ENCODE measurements at places on chromosomes 1 and 21.

DNA sequence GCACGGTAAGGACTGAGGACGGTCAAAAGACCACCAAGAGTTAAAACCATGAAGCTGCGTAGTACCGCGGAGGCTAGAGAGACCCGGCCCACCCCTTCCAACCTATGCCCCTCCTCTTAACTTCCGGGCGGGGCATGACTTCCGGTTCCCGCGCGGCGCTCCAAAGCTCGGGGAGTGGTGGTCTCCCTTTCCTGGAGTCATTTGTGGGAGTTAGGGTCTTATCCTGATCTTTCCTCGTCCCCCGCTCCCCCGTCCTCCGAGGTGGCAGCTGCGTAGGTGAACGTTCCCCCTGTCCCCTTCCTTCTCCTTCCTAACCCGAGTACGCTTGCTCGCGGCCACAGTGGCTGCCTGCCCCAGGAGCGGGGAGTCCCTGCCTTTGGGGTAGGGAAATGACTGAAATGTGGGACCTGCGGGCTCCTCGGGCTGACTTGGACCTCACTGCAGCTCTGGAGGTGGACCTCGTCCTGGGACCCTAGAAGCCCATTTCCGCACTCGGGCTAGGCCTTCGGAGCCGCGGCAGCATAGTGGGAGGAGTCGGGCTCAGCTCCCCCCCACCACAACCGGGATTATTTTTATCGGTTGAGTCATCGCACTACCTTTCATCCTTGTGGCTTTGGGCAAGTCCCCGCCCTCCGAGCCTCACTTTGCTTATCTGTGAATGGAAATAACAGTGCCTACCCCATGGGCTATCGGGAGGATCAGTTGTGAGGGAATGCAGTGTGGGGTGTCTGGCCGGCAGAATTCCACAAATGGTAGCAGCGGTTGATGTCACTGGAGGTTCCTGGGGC lies 24.1 kb downstream of the CELA3A start:
- DNase-seq = peak; percentile 89

DNA sequence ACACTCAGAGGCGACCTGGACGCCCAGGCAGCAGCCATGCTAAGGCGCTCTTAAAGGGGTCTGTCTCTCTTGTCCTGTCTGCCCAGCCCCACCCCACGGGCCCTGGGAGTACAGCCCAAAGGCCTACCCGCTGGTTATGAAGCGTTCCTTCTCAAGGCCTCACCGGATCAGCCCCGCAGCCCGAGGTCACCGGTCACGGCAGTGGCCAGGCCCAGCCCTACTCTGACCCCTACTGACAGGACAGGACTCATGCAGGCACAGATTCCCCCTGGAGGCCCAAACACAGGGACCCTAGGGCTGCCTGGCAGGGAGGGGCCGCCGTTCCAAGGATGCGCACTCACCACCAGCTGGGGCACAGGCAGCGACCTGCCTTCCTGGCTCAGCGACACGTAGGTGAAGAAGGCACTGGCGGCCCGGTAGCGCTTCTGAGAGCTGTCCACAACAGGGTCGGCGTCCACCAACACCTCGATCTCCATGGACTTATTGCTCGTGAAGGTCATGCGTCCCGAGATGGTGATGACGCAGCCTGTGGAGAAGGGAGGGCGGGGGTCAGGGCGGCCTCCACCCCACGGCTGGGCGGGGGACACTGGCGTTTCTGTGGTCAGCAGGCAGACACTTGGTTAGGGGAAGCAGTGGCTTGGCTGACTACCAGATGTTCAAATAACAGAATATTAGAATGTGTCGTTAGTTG lies 20.0 kb upstream of the GPR153 start:
- peak; percentile 6 for DNase-seq

- DNase-seq = no peak
Observed at GRCh38 chr1:162284206-162284955, 92.3 kb downstream of the SPATA46 start.

DNA sequence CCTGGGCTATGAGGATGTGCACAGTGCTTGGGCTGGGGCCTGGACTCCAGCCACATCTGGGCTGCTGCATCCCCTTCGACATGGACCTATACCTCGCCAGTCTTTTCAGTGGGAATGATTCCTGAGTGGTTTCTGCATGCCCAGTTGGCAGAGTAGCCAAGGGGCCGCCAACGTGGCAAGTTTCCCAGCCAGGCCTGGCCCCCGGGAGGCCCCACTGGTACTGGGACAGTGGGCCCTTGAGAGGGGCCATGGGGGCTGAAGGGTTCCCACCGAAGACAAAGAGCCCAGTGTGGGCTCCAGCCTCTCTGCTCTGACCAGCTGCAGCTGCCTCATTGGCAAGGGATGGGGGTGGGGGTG lies 15.4 kb downstream of the RAP1GAP start:
- DNase-seq = no peak

DNA sequence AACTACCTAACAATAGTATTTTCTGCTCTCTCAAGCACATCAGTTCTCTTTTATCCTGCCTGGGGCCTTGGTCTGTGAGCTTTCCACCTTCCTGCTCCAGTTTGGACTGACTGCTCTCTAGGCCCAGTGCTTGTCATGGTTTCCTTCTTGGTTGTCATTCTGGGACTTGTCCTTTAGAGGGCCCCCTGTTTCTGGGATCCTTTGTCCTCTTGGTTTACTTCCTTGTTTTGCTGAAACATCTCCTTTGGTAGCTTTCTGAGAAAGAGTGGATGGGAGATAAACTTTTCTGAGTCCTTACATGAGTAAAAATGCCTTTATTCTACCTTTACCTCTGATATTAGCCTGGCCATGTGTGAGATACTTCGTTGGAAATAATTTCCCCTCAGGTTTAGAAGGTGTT lies 4.7 kb downstream of the SLC1A7 start:
- DNase-seq = peak; percentile 23

DNA sequence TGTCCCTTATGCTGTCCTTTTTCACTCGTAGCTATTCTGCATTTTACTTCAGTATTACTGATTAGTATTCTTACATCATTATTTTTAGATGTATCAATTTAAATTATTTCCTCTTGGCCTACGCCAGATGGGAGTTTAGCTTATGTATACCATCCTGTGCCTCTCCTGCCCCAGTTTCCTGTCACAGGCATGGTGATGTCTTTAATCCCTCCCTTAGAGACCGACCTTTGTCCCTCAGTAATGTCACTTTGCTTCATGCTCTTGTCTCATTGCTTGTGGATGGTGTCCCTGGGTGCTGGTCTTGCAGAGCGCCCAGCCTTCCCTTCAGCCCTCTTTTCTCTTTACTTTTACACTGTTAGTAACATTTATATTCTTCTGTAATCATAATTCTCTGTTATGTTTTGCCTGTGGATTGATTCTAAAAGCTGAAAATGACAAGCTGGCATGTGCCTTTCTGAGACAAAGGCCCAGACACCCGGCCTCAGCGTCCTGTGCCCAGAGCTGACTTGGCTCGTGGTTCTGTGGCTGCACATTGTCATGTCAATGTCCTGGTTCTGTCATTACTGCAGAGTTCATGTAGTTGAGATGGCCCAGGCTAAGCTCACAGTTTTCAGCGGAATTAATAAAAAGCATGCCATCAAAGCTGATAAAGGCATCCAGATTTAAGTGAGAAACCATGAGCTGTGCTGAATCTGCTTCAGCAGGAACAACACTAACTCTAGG lies 100.7 kb downstream of the MTR start:
- DNase-seq = no peak

- DNase-seq = peak; percentile 87
Observed at GRCh38 chr1:24481101-24481500, 21.5 kb upstream of the RCAN3 start.

GRCh38 chr1:3495776-3496745 lies 41.6 kb downstream of the ARHGEF16 start:
- DNase-seq = peak; percentile 13

DNA sequence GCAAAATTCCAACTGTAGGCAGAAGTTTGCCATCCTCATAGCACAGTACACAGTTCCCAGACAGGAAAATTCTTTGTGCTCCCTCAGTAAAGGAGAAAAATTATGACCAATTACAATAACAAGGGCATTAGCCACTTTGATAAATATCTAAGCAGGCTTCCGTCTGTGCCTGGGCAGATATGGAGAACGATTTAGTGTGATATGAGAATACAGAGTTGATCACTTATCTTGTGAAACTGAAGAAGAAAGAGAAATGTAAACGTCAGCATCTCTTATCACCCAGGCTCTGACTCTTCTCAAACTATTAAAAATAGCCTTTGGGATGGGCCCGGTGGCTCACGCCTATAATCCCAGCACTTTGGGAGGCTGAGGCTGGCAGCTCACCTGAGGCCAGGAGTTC lies 54.5 kb upstream of the TIAM1 start:
- no peak for DNase-seq

DNA sequence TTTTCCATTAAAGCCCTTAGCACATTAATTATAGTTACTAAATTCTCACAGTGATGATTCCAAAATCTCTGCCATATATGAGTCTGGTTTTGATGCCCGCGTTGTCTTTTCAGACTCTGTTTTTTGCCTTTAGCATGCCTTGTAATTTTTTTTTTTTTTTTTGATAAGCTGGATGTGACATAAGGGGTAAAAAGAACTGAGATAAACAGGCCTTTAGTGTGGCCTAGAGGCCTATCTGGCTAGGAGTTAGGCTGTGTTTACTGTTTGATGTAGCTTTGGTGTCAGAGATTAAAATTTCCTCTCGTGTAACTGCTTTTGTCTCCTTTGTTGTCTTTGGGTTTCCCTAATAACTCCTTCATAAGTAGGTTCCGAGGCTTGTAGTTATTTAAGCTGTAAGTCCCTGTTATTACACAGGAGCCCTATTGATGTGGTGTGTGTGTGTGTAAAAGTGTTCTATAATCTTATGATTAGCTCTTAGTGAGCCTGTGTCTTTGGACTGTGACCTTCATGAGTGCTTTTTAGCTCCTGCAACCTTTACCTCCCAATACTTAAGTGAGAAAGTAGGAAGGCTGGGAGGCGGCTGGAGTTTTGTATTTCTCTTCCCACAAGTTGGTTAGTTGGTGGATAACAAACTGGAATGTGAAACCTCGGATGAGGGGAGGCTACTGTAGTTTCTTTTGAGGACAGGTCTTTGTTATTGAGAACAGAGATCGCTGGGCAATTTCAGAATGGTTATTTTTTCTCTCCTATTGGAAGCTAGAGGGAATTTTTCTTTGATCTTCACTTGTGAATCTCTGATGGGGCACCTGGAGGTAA lies 19.3 kb downstream of the HS2ST1 start:
- DNase-seq = no peak

GRCh38 chr1:10938741-10939417 lies 73.6 kb upstream of the TARDBP start:
- DNase-seq = no peak

GRCh38 chr1:2612591-2613365 lies 20.0 kb downstream of the MMEL1 start:
- DNase-seq = no peak

GRCh38 chr1:66434096-66434495 lies 99.9 kb upstream of the SGIP1 start:
- DNase-seq = no peak

DNA sequence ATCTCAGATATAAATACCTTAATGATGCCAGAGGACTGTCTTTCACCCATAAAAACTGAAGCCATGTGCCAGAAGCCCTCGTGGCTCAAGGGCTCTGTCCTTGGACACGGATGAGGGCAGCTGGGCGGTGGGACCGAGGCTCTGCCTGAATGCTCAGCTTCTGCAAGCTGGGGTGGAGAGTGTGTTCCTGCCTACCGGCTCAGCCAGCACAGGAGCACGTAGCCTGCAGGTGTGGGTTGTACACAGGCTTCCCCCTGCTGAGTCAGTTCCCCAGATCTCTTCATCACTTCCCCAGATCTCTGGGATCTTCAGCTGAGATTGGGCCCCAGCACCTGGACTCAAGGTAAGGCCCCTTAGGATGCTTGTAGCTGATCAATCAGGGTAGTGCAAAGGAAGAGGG lies 15.4 kb downstream of the KCNJ15 start:
- DNase-seq = no peak

DNA sequence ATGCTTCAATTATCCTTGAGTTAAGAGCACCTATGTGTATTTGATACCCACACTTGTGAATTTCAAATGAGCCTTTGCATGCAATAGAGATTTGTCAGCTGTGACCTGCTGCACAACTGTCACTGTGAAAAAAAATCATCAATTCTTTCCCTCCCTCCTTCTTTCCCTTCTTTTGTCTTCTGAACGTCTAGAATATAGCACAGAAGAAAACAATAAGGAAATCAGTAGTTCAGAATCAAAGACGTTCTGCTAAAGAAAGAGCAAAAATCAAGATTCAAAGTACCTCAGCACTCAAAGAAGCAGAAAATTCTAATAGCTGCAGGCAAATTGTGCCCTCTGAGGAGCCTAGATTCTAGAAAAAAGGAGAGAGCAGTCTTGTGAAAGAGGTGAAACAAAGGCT lies 1.7 kb upstream of the FMN2 start:
- DNase-seq = no peak

DNA sequence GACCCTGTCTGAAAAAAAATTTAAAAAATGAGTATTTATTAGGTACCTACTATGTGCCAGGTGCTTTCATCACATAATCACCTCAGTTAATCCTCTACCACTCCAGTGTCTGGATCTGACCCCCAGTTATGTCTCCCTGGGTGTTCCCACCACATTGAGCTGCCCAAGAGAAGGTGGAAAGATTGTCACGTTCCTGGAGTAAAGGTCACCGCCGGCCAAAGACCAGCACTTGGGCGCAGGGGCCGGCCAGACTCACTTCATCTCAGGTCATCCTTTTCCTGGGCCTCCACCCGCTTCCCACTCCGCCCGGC lies 714 bp downstream of the PYCR2 start:
- DNase-seq = peak; percentile 23

GRCh38 chr21:43961382-43961909 lies 50.7 kb upstream of the TRAPPC10 start:
- no peak for DNase-seq

- no peak for DNase-seq
Observed at GRCh38 chr1:171222936-171223335, 25.4 kb upstream of the FMO1 start.

DNA sequence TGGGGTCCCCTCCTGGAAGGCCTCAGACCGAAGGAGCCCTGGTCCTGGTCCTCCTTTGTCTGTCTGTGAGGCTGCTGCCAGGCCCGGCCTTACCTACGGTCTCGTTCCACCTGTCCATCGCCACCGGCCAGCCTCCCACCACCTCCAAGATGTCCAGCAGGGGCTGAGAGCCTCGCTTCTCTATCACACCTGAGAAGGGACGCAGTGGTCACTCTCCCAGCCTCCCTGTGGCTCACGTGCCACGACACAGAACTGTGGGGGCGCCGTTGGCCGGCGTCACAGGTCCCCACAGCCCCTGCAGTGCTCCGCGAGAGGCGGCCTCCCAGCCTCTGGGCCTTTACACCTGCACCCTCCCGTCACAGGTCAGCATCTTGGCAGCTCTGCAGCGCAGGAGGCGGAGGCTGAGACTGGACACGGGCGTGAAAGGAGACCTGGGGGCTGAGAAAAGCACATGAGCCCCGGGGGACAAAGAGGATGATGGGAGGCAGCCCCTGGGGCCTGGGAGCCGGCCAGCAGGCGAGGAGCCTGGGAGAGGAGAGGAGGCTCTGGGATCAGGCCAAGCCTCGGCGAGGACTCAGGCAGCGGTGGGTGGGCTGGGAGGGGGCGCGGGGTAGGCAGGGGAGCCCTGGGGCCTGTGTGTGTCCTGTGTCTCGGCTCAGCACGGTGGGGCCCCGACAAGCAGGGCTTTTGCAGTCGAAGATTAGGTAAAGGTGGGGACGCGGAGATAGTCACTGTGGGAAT lies 20.5 kb downstream of the PRXL2B start:
- DNase-seq = no peak
